Right cardiac atrium (tissue), 5 donors: ENCODE measurements at places on chromosomes 11 and 22. TPM values are rescaled to one million over a fixed set of nuclear protein-coding genes. Genes with fewer than 3 reads are reported as not detected.
A peak's percentile ranks its signal among the peaks of the same experiment; 100 is the strongest.

The MPZL3 gene
- total RNA-seq, result 1.4 TPM

GRCh38 chr22:49934160-49934890 lies 15.9 kb downstream of the CRELD2 start:
- DNase-seq, result peak; percentile 88

The AAMDC gene
- total RNA-seq, result 85.1 TPM

DNA sequence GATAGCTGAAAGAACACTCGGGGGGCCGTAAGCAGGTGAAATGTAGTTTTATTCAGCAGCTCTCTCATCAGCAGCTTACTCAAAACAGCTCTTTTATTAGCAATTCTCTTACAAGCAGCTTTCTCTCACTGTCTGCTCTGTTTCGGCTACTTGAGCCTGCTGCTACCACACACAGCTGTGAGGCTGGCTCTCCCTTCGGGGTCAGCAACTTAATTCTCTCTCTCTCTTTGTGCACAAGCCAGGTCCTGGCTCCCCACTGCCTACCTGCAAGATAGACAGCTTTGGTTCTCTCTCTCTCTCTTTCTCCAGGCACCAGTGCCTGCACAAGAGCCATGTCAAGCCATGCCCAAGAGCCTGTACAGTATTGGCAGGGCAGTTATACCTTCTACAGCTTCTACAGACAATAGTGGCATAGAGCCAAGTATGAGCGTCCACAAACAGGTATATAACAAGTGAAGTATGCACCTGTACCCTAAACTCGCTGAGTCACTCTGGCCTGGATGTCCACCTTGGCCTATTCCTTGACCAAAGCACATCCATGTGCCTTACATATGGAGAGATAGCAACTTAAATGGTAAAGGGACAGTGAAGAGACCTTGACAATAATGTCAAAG lies 110.8 kb downstream of the MTNR1B start:
- no peak for DNase-seq

The GPR83 gene
- 0.20 TPM for total RNA-seq

- no peak for DNase-seq
Observed at GRCh38 chr11:65187971-65188461, 6.3 kb downstream of the CAPN1 start.
